ENCODE measurements at places on chromosomes 2 and 18.

GRCh38 chr2:130954873-130955272 is 118.2 kb downstream of the ARHGEF4 start:
- no peak for DNase-seq

DNA sequence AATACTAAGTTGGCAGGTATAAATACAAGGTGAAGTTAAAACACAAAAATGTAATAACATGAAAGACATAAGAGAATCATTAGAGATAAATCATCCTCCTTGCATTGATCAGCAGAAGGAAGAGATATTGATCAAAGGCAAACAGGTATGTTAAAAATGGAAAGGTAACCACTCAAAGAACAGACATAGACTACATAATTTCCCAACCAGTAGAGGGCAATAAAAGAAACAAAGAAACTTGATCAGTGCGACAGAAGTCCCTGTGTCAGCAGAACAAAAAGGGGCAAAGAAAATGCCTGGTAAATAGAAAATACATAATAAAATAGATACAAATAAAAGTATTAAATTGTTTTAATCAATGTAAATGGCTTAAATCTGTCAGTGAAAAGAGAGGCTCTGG is 53.6 kb downstream of the FAM228A start:
- peak; percentile 31 for DNase-seq

GRCh38 chr2:179884193-179884592 is 22.8 kb upstream of the ZNF385B start:
- DNase-seq: no peak

GRCh38 chr2:45241061-45241561 is 231.9 kb upstream of the SIX2 start:
- no peak for DNase-seq

- no peak for DNase-seq
Observed at GRCh38 chr2:122132147-122132691, 376.8 kb downstream of the TSN start.

DNA sequence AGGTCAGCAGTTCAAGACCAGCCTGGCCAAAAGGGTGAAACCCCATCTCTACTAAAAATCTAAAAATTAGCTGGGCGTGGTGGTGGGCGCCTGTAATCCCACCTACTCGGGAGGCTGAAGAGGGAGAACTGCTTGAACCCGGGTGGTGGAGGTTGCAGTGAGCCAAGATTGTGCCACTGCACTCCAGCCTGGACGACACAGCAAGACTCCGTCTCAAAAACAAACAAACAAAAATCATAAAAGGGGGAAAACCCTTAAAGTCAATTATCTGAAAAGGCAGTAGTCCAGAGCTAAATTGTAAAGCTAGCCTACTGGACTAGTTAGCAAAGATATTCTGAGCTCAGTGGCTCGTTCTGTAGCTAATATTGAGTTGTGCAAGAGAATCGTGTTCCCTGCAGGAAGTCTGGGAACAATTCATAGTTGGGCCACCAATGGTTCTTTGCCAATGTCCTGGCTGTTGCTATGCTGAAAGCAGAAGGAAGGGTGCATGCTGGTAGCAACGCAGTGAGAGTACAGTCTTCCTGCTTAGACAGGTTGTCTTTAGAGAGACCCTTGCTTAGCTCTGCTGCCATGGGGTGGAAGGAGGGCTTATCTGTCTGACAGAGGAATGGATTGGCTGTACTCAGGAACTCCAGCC is 4.3 kb downstream of the TGOLN2 start:
- DNase-seq: no peak

Measured in HT-29 (cell line).